DMS153 (cell line): ENCODE measurements at places on chromosomes 1 and 21.

GRCh38 chr1:10080523-10080922 is 47.8 kb downstream of the UBE4B start:
- DNase-seq: no peak

DNA sequence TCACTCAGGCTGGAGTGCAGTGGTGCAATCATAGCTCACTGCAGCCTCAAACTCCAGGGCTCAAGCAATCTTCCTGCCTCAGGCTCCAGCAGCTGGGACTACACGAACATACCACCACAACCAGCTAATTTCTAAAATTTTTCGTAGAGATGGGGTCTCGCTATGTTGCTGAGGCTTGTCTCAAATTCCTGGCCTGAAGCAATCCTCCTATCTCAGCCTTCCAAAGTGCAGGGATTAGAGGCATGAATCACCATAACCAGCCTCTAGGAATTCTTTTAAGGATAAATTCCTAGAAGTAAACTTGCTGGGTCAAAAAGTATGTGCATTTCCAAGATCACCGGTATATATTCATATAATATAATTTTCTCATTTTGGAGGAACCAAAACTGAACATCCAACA is 17.6 kb upstream of the HUNK start:
- DNase-seq: no peak

- DNase-seq: no peak
These were observed 2.4 kb upstream of the PEF1 start for GRCh38 chr1:31647106-31647505.

DNA sequence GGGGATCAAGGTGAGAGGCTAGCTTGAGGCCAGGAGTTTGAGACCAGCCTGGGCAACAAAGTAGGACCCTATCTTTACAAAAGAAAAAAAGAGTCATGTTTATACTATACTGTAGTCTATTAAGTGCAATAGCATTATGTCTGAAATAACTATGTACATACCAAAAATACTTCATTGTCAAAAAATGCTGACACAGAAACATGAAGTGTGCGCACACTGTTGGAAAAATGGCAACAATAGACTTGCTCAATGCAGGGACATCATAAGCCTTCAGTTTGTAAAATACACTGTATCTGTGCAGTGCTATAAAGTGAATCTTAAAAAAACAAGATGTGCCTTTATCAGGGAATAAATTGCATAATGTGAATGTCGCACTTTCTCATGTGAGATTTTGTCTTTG is 14.1 kb upstream of the NID1 start:
- DNase-seq: no peak

DNA sequence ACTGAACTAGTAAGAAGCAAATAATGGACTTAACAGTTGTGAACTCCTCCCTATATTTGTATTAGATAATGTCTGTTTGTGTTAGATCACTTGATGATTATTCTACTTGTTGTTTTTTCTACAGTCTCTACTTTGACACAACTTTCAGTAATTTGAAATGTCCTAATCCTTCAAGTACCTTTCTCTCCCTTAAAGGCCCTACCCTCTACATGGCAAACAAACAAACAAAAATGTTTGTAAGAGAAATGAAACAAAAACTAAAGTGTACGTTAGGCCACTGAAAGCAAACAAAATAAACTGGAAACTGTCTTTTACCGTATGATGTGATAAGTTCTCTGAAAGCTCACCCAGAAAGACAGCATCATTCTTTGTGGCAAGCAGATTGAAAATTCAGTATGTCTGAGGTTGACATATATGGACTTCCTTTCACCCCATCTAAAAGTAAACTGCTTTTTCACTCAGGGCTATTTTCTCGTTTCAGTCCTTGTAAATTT is 255.9 kb upstream of the SNX7 start:
- DNase-seq: peak; percentile 13

- no peak for DNase-seq
These were observed 96.2 kb upstream of the AKT3 start for GRCh38 chr1:243946253-243946652.
